Stimulated activated CD8-positive, alpha-beta memory T cell treated with anti-CD3 and anti-CD28 coated beads, Interleukin-15, amount 100 ng/mL, for 4 hours (primary cell): ENCODE measurements at places on chromosomes 5 and 9.

DNA sequence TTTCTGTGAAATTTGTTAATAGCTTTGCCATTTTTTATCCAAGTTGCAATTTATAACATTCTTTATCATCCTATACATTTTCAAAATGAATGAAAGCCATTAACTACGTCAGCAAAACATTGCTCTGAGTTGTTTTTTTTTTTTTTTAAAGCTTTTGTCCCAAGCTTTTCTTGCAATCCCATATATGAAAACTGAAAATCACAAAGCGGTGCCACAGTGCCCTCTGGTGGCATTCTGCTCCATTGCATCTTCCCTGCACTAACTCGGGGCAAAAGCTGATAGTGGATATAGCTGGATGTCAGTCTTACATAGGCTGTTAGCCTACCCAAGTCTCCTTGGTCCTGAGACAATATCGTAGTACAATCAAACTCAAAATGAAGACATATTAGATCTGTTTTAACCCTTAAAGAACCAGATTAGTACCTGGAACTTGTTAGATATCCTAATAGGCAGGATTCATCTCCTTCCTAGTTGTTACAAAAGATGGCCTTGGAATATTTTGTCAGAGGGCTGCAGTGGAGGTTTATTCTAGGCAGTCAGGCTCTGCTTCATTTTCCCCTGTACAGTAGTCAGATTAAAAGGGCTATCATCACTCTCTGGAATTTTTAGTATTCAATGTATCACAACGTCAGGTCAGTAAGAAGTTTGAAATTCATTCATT lies 669.9 kb downstream of the PTPRD start:
- DNase-seq = peak; percentile 1

GRCh38 chr5:96807075-96807654 lies 580 bp downstream of the ERAP1 start:
- DNase-seq = no peak

GRCh38 chr9:68983008-68983411 lies 30.9 kb downstream of the PRKACG start:
- no peak for DNase-seq

- DNase-seq = no peak
These were observed 267.8 kb upstream of the ZNF608 start for GRCh38 chr5:125014202-125014601.

- no peak for DNase-seq
These were observed at the start of gene LCN12 for GRCh38 chr9:136951541-136952320. LCN12 (plus strand) TSS chr9:136952273; CDS start chr9:136952328, 55 bp downstream.

DNA sequence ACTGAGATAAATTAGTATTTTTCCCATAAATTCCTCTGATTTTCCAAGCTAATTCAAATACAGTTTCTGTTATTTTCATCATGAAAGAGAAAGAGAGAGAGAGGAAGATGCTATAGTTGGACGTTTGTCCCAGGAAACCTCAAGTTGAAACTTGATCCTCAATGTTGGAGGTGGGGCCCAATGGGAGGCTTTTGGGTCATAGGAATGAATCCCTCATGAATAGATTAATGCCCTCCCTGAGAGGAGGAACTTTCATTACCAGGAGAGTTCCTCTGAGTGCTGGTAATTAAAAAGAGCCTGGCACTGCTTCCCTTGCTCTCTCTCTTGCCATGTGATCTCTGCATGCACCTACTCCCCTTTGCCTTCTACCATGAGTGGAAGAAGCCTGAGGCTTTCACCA lies 189.9 kb upstream of the SMC2 start:
- DNase-seq = no peak
